ENCODE measurements at places on chromosomes 6 and 20. TPM values are rescaled to one million over a fixed set of nuclear protein-coding genes. Genes with fewer than 3 reads are reported as not detected.

DNA sequence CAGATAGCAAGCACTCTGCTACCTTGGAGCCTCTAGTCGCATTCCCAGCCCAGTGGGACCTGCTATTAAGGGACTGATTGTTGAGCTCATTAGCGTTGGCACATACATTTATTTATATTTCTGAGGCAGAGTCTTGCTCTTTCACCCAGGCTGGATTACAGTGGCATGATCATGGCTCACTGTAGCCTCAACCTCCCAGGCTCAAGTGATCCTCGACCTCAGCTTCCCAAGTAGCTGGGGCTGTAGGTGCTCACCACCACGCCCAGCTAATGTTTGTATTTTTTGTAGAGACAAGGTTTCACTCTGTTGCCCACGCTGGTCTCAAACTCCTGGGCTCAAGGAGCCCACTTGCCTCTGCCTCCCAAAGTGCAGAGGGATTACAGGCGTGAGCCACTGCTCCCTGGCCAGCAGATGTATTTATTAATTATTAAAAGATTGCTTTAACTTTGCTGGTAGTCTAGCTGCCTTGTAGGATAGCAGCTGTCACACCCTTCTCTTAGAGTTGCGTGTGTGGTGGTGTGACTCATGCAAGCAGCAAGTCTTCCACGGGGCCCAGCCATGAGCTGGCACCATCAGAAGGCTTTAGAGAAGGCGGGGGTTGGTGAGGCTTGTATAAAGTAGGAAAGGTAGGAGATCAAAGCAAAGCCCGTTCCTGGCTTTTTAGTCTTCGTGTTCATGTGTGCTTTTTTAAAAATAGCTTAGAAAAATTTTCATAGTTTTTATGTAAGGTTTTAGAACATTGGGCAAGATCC is 16.5 kb downstream of the ACTR5 start:
- no peak for DNase-seq

DNA sequence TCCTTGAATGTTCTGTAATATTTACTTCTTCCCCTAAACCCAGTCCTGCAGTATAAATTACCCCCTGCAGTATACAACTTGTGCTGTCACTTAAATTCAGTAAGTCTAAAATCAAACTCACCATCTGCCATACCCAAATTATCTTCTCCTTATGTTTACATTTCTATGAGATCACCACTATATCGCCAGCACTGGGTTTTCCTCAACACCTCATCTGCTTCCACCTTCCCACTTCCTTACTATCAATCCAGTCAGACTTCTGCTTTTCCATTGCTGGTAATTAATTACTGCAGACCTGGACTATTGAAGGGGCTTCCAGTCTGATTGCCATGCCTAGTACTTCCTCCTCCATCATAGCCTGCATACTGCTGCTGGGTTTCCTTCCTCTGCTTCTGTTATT is 15.2 kb downstream of the EFHC1 start:
- no peak for DNase-seq

- no peak for DNase-seq
These were observed 63.6 kb upstream of the GATA5 start for GRCh38 chr20:62539198-62540045.

DNA sequence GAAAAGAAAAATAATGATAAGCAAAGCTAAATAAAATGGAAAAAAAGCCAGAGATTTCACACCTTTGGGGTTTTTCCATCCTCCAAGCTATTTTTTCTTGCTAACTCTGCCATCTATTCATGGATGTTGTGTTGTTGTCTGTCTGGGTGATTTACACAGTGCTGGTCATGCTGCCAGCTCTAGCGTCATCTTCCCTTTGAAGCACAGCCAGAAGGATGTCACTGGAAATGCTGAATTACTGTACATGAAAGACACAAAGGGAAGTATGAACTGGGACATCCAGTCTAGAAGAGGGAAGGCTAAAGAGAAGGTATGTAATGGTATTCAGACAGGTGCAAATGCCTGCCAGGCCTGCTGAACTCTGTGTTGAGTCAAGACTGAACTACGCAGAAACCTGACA is 241.9 kb upstream of the STXBP5 start:
- no peak for DNase-seq

DNA sequence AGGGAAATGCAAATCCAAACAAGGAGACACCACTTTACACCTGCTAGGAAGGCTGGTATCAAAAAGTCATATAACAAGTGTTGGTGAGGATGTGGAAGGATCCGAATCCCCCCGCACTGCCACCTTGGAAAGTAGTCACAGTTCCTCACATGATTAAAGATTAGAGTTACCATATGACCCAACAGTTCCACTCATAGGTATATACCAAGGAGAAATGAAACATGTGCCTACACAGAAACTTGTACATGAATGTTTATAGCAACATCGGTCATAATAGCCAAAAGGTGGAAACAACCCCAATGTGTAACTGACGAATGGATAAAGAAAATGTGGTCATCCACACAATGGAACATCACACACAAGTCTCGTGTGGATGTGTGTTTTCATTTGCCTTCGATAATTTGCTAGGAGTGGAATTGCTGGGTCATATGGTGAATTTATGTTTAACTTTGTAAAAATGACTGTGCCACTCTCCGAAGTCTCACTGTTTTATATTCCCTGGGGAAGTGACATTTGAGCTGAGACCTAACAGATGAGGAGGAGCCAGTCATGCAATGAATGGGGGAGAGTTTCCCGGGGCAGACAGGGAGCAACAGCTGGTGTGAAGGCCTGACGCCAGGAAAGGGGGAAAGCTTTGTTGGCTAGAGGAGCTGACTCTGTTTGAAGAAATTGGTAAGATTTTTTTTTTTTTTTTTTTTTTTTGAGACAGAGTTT is 125.9 kb upstream of the MLN start:
- DNase-seq, result no peak

- no peak for DNase-seq
These were observed 4.2 kb upstream of the TTPAL start for GRCh38 chr20:44471481-44471882.

DNA sequence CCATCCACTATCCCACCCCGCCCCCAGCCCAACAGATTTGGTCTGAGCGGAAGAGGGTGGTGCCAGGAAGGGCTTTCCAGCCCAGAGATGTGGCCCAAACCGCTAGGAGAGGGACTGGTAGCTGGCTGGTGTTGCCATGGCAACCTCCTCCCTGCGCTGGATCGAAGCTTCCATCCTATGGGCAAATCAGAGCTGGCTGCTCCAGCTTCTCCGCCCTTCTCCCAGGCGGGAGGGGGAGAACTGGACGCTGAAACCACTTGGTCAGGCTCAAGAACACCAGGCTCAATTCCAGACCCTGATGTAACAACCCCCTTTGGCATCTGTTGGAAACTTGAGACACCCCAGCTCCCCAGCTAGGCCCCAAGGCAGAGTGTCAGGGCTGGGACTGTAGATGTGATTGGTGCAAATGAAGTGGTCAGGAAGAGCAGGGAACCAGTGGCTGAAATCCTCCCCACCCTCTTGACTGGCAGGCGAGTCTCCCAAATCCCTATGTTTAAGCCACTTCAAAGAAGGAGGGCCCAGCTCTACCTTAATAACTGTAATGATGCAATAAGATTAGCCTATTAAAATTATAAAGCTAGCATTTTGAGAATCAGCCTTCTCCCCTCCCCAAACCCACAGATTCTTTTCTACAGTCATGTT is 4.2 kb downstream of the RIMS4 start:
- no peak for DNase-seq

DNA sequence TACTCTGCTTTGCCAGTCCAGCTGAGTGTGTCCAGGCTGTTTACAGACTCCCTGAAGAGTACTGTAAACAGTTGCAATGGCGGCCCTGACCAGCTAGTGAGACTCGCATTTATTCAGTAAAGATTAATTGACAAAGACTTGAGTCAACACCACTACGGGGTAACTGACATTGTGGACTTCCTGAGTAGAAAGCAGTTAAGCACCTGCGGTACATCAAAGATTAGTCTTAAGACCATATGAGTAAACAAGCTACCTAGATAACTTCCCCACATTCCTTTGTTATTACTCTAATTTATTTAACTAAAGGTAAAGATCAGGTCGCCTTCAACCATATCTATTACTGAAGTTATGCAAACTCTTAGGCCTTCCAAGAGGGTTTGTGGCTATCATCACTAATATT is 12.6 kb downstream of the VPS52 start:
- DNase-seq, result no peak

GRCh38 chr6:124073021-124073420 is 269.4 kb downstream of the NKAIN2 start:
- DNase-seq, result no peak

The HCRTR2 gene
- total RNA-seq, result not detected
